Neural crest cell (in vitro differentiated cells): ENCODE measurements at places on chromosomes 2 and 18.

- DNase-seq = no peak
These were observed 18.2 kb downstream of the LMAN1 start for GRCh38 chr18:59340817-59341216.

DNA sequence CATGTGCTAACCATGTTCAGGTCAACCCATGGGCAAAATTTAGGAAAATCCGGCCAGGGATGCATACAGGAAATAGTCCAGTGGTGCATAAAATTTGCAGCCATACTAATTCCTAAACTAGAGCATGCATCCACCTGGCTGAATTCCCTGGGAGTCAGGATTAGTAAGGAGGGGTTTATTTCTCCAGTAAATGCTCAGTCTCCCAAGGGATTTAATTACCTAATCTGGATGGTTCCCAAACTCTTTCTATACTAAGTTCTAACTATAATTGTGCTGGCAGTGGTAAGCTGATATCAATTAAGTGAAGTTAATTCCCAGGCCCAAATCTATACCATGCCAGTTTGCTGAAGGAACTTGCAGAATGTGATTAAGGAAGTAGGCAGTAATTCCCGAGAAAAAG lies 26.2 kb upstream of the EVA1A start:
- DNase-seq = no peak

GRCh38 chr2:134307334-134307733 lies 53.5 kb downstream of the MGAT5 start:
- DNase-seq = no peak

GRCh38 chr18:32802591-32803451 lies 30.0 kb upstream of the KLHL14 start:
- no peak for DNase-seq

GRCh38 chr2:231189171-231189530 lies 9.3 kb upstream of the ARMC9 start:
- no peak for DNase-seq

DNA sequence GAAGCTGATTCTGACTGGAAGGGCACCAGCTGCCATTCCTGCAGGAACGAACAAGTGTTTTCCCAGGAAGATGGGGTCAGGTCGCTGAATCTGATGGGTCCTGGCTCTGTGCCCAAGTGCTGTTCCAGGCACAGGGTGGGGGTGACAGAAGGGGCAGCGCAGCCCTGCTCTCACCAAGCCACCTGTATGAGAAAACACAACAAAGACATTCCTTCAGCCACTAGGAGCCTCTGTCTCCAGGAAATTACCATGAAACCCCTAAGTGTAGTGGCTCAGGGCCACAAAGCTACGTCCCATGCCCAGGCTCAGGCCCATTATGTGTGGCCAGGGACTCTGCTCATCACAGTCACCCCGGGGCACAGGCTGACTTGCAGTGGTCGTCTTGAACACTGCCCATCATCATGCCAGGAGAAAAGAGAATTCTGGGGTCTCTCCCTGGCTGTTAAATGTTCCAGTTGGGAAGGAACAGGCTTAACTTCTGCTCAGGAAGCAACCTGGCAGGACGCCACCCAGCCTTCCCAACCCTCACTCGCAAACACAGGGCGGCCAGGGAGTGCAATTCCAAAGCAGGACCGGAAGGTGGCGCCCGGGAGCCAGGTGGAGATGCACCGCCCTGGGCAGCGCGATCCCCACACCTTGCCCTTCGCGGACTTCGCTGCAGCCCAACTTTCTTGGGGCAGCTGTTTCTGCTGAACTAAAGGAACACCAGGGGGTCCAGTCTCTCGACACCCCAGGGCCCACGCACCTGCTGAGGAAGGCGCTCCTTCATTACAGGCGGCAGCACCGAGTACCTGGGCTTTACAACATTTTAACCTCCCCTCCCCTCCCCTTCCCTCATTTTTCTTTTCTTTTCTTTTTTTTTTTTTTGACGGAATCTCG lies 11.0 kb upstream of the SFTPB start:
- peak; percentile 76 for DNase-seq

DNA sequence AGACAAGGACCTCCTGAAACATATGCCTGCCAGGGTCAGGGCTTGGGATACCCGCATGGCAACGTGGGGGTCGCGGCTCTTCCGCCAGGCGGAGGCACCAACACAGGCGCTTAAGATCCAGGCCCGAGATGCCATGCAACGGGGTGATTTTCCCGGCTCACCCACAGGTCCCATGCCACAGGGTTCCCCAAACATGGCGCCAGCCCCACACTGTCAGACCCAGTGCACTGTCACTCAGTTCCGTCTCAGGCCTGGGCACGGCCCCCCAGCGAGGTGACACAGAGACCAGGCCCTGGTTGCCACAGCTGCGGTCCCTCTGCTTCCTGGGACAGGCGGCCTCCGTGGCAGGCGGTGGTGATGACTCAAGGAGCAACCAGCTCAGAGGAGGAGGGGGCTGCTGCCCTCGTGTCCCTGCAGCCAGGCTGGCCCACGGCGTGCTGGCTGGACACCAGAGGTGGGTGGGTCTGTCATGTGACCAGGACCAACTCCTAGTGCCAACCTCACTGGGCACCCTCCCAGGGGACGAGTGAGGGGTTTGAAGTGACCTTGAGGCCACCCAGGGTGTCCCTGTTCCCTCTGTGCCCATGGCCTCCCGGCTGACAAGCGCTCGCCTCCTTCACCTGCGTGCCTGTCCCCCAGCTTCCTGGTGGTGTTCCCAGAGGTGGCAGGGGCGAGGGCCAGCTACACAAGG lies 4.9 kb downstream of the PDCD1 start:
- DNase-seq = no peak

DNA sequence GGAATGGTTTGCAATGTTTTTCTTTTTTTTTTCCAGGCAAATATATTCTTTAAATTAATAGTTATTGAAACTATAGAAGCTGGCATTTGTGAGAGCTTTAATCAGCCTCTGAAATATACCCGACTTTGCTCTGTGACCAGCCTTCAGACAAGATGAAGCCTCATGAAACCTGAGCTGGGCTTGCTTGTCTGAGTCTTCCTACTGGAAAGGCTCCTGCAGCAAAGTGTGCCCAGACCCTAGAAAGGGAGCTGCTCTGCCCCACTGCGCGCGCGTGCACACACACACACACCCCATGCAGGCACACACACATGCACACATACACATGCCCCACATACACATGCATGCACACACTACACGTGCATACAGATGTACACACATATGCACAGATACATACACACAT lies 203.3 kb upstream of the NT5C1B start:
- DNase-seq = no peak

DNA sequence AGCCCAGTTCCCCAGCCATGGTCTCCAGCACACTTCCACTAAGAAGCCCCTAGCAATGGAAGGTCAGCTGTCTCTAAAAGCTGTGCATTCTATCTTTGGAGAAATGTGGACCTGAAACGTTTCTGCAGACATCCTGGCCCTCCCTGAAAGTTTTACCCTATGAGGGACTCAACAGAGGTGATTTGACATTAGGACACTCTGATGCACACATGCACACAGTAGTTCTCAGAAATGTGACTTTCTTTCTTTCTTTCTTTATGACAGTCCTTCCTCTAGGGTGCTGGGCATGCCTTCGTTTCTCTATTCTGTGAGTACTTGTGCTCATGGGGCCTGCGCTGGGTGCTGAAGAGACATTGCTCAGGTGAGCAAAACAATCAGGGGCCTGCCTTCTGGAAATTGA lies 857.3 kb downstream of the RNF144A start:
- DNase-seq = no peak

DNA sequence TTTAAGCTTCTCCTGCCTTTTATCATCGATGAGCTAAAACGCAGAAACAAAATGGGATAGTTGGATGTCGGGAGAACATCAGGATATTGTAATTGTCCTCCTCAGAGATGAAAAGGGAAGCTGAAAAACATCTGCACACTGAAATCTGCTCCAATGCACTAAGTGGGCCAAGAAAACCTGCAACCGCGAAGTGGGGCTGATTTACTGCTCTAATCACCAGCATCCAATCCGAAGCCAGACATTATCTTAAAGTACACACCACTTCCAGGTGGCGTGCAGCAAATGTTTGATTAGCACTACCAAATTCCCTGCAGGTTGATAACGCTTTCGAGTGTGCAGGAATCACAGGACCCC lies 230.3 kb upstream of the SLC14A2 start:
- no peak for DNase-seq

GRCh38 chr2:157911246-157911645 lies 35.1 kb upstream of the ACVR1 start:
- no peak for DNase-seq

DNA sequence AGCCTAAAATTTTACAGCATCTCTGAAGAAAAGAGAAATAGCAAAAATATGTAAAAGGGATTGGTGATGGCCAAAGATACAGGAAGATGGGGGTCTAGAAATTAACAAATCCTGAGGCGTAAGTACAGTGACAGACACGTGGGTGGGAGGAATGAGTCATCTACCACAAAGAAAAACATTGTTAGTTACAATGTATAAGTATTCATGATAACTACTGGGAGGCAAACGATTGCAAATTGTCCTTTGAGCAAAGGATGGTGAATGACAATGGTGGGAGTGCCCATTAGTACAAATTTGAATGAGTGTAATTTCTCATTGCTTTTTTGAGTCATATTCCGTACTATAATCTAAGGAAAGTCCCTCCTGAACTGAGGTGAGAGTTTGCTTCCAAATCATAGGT lies 809.0 kb upstream of the FAM98A start:
- DNase-seq = no peak

GRCh38 chr18:48896326-48896874 lies 54.4 kb downstream of the SMAD7 start:
- DNase-seq = no peak

DNA sequence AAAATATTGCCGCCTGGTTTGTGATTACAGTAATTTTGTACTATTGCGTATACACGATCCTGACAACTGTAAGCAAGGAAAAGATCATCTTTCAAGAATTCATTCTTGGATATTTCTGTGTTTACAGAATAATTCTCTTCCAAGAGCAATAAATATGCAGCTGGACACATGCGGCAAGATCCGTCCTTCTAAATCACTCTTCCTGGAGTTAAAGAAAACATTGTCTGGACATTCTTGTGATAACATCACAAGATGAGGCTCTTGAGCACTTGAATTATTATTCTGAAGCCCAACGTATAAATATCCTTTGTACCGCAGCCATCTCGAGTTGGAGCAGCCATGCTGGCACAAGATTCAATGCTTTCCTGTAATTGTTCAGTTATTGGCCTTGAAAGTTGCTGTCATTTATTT lies 9.9 kb downstream of the FHL2 start:
- DNase-seq = no peak

- no peak for DNase-seq
These were observed 12.2 kb upstream of the CAB39 start for GRCh38 chr2:230700447-230700846.

DNA sequence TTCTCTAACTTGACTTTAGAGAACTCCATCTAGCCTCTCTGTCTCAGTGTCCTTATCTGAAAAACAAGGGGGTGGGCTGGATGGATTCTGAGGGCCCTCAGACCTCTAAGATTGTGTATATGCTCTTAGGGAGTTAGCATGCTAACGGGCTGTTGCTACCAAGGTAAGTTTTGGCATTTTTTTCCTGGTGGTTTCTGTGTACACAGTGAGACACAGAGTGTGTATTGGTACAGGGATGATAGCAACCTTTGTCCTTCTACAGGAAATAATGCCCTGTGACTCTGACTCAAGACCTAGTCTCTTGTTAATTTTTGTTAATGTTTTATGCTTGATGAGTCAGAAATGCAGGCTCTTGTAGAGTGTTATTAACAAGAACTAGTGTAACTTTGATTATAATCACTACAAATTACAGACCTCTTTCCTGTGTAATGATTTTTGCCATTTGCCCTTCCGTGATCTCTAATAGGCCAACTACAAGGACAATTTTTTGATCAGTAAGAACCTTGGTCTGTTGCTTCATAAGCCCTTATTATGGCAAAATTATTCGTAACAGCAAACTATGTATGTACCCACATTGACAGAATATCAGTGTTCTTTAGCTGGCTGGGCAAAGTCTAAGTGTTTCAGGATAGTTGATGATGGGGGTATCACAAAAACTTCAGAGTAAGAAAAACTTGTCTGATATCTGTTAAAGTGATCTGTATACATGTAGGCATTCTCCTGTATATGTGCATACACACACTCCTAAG lies 89.7 kb downstream of the SPTBN1 start:
- DNase-seq = no peak

- peak; percentile 43 for DNase-seq
These were observed 797 bp upstream of the GRHL1 start for GRCh38 chr2:9950521-9951271.

GRCh38 chr2:136182315-136182714 lies 64.4 kb upstream of the CXCR4 start:
- no peak for DNase-seq

GRCh38 chr2:72147303-72147971 lies at the start of gene CYP26B1:
Gene CYP26B1 (minus strand): TSS chr2:72147862. CDS start chr2:72147834, 28 bp downstream.
- DNase-seq = no peak

DNA sequence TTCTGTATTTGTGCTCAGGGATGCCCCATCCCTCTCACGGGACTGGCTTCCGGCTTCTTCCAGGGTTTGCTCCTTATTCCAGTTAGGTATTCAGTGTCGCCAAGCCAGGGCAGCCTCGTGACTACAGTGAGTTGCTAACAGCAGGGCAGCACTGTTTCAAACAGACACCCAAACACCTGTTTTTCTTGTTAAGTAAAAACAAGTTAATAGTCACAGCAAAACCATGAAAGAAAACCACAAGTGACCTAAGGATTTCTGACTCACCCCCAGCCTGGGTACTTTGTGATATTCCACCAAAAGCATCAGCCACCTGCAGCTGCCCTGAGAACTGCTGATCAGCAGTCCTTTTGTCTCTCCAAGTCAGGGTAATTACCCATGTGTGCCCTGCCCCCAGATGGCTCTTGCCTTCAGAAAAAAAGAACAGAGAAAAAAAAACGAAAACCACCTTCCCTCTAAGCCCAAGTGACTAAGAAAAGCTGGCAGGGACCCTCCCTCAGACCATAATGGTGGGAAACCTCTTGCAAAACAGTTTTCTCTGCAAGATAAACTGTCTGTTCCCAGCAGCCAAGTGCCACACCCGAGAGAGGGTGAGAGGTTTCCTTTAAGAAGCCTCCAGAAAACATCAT lies 178.2 kb downstream of the ANAPC1 start:
- no peak for DNase-seq

DNA sequence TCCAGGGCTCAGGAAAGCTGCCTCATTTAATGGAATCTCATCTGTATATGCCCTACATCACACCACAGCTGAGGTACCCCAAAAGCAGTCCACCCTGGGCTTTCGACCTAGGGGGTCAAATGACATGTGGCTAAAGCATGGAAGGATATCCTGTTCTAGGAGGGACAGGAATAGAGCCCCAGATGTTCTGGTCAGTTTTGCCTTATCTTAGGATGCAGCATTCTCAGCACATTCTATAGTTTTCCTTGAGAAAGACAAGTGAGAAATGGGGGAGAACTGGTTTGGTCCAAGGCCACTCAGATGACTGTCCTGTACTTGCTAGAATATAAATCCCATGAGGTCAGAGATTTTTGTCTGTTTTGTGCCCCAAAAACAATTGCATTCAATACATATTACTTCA lies 688.0 kb upstream of the ZEB2 start:
- DNase-seq = no peak

GRCh38 chr2:5986801-5987787 lies 294.9 kb downstream of the SOX11 start:
- no peak for DNase-seq

- DNase-seq = no peak
These were observed 147.1 kb downstream of the SH3BP4 start for GRCh38 chr2:235098736-235099494.

- DNase-seq = no peak
These were observed 103.6 kb upstream of the AGAP1 start for GRCh38 chr2:235390108-235390815.
